IPS DF 19.7 (cell line): ENCODE measurements at places on chromosomes 16 and 17.

GRCh38 chr17:46171939-46172338 is 21.3 kb downstream of the KANSL1 start:
- no peak for DNase-seq

DNA sequence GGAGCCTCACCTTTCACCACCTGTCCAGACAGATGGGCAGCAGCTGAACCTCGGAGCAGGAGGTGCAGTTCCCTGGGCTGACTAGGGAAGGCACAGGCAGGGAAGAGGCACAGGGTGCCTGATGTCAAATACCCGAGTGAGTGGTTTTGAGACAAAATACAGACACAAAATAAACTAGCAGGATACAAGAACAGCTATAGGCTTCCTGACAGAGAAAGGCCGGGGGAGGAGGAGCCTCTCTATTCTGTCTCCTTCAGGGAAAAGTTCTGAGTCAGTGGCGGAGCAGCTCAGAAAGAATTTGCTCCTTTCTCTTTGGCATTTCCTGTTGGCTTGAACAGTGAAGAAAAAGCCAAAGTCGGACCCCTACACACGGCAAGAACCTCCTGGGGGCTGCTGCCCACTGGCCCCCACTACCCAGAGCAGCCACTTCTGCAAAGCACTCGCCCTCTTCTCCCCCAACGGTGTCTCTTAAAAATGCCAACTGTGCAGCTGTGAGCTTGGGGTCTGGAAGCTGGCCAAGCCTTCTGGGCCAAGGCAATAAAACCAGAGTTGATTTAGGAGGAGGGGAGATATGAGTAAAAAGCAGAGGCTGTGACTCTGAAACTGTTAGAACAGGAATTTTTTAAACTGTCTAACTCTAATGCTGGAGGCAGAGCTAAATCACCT is 14.4 kb upstream of the FAAP100 start:
- no peak for DNase-seq

- DNase-seq = no peak
Measured at GRCh38 chr16:66681676-66682075, 14.9 kb downstream of the CMTM4 start.

DNA sequence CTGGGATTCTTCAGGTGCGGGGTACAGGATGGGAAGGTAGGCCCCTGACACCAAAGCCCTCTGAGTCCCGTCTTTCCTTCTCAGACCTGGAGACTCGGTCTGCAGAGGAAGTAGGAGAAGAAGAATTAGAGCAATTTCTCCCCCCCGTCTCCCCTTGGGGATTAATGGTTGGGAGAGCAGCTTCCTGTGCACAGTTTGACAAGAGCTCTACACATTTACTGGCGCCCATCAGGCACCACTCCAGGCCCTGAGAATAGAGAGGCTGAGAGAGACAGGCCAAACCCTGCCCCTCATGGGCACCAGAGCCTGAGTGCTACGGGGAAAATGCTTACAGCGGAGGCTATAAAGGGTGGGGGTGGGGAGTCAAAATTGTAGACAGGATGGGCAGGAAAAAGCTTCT is 3.5 kb upstream of the C16orf74 start:
- DNase-seq = no peak

DNA sequence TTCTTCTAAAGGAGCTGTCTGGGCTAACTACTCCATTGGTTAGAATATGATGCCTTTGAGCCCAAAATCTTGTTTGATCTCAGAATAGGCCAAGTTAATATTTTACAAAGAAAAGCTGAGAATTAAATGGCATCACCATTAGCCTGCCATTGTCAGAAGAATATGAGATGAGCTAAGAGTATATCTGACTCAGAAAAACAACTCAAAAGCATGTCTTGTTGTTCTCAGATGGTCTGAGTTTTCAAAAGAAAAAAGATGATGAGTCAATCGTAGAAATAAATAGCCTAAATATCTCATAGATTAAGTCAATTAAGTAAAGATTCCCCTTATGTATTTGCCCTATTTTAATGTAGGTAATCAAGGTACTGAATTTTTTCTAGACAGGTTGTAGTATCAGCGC is 197.1 kb upstream of the TBX2 start:
- no peak for DNase-seq

DNA sequence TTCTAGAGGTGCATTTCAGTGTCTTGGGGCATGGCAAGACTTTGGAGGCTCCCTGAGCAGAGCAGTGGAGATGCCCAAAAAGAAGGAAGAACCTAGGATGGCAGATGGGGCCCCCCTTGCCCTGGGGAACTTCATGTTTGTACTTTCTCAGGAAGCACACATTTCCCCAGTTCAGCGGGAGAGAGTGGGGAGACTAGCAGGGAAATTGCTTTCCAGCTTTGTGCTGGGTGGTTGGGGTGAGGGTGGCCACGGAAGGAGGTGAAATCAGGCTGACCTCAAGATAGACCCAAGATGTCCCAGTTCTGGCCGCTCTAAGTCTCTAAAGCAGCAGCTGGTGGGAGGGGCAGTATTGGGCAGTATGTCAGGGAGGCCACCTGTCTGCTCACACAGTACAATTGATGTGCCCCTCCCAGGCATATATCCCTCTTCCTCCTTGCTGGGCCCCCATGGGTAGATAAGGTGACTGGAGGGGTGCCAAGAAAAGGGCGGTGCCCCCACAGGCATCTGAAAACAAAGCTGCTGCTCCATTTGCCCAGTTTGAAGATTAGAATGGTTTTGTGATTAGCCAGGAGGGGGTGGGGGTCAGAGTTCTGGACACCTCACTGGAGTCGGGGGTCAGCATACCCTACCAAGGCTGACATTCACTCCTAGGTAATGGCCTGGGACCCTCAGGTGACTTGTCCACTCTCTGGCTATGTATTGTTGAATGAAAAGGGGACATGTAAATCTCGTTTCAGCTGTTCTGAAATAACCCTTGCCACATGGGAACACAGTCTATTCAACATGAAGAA is 17.1 kb upstream of the NAGLU start:
- no peak for DNase-seq
